Activated naive CD4-positive, alpha-beta T cell treated with anti-CD3 and anti-CD28 coated beads, Interleukin-2, amount 50 U/mL, for 72 hours (primary cell): ENCODE measurements at places on chromosomes 4 and X. TPM values are rescaled to one million over a fixed set of nuclear protein-coding genes. Genes with fewer than 3 reads are reported as not detected.

The XK gene
- 0.04 TPM for total RNA-seq

The GAGE12J gene
- total RNA-seq: not detected

The MAGEA4 gene
- not detected for total RNA-seq

The SATL1 gene
- not detected for total RNA-seq

The GPRASP1 gene
- total RNA-seq: 1.7 TPM

The ZDHHC9 gene
- 18.5 TPM for total RNA-seq

The GUCY1B1 gene
- total RNA-seq: 0.27 TPM

The PCDH10 gene
- total RNA-seq: not detected

The ARX gene
- not detected for total RNA-seq

The MSANTD1 gene
- total RNA-seq: 0.48 TPM

The ZBED1 gene
- 33.4 TPM for total RNA-seq

The ADGRG4 gene
- not detected for total RNA-seq

The DCHS2 gene
- total RNA-seq: not detected

The SLC10A4 gene
- not detected for total RNA-seq

The EDA gene
- 3.6 TPM for total RNA-seq

DNA sequence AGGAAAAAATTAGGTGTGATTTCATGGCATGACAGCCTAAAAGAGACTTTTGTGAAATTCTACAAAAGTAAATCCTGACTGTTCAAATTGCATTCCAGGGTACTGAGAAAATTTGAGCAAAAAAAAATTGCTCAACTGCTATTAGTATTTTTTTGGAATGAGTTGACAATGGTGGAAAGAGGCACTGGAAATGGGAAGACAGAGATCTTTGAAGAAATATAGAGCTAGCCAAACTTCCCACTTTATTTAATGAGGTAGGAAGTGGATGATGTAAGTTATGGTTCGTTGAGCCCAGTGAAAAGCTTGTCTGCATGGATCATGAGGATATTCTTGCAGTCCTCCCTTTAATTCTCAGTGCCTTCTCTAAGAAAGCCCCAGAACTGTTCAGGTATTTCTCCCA lies 183.8 kb downstream of the PTTG2 start:
- no peak for DNase-seq

DNA sequence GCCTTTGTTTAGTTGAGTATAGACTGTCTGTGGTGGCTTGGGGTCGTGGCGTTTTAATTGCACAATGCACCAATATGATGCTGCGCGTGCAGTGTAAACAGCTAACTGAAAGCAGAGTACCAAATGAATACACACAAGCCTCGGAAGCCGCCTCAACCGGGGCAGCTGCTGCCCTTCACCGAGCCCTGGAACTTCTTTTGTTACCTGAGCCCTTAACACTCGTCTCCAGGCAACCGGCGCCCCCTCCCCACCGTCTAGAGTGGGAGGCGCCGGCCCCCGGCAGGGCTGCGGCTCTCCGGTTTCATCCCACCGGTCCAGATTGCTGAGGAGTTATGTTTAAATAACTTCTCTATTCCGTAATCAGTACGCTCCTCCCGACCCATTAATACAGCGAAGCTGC lies 173.2 kb upstream of the TBL1X start:
- no peak for DNase-seq

DNA sequence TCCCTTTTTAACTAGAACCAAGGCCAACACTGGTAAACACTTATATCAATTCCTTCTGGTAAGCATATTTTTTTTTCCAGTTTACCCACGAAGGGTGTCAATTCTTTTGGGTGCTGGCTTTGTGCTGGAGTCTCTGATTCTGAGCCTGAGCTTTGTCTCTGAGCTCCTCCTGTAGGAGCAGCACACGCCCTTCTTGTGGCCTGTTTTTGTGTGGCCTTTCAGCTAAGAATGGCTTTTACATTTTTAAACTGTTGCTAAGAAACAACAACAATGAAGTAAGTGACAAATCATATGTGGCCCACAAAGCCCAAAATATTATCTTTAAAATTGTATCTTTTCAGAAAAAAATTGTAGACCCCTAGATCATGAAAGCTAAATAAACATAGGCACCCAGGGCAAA lies 98.0 kb upstream of the TBC1D9 start:
- no peak for DNase-seq

DNA sequence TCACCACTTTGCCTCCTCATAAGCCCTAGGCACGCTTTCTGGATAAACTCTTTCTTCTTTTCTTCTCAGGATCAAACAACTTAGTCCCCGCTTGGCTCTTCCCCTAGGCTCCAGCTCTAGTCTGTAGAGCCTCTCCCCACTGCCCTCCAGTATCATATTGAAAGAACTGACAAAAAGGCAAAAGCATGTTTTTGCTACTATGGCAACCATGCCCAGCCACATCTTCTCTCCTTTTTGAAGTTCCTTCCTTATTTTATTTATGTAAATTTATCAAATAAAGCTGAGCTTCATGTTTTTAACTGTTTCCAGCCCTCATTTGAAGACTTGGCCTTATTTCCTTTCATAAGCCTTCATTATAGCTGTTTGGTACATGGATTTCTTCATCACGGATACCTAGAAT lies 86.0 kb upstream of the LIMCH1 start:
- no peak for DNase-seq

DNA sequence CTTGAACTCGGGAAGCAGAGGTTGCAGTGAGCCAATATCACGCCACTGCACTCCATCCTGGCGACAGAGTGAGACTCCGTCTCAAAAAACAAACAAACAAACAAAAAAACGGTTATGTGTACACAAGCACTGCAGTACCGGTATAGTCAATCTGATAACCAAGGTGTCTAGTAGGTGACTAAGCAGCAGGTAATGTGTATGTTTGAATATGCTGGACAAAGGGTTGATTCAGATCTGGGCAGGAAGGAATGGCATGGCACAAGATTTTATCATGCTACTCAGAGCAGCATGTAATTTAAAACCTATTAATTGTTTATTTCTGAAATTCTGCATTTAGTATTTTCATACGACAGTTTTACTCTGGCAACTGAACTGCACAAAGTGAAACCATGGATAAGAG lies 41.7 kb downstream of the MAGEC1 start:
- DNase-seq: no peak

DNA sequence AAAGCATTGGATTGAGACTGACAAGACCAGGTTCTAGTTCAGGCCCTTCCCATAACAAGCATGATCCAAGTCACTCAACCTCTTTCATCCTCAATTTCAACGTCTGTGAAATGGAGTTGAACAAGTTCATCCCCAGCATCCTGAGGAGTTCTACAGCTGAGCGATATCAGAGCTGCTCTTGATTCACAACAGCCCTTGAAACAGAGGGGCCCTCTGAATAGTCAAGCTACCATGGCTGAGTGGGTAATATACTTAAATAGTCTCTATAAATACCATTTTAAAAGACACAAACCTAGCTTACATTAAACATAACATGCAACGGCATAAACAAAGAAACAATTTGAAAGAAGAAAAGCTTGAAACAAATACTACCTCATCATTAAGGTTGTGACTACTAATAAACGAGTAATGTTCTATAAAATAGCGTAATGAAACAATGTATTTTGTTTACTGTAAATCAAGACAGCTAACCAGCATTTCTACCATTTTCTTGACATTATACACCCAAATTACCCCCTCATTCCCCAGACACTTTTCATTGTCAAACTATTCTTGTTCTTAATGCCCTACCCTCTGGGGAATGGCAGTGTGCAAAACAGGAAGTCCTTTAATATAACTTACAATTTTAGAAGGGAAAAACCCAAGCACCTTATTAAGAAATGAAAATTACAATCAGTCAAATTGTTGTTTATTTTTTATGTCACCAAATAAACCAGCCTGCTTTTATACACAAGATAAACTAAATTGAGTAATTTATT lies 202.3 kb downstream of the PARM1 start:
- DNase-seq: no peak

GRCh38 chr4:146124023-146124680 lies 51.4 kb upstream of the LSM6 start:
- no peak for DNase-seq

DNA sequence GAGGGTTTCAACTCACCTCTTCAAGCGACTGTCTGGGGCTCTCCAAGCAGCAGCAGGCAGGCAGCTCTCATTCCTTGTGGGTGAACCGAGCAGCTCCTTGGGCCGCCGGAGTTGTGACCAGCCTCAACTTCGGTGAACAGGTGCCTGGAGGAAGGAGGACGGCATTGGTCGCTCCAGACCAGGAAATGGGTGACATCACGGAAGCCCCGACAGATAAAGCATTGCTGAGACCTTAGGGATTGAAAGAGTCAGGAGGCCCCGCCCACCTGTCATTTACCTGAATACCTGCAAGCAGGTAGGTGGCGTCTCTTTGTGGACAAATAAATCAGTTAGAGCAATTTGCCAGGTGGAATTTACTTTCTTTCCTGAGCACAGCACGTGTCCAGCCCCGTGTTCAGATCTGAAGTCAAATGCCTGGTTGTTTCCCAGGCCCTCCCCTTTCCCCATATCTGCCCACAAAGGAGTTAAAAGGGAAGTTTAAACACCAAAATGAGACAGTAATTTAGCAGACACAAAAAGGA lies at the start of gene LNX1:
Gene LNX1 (minus strand): TSS at position 115 of the 521 bp plus-strand sequence. CDS start 17,484 bp downstream, outside the sequence.
- DNase-seq: no peak

- no peak for DNase-seq
Observed at GRCh38 chr4:7666744-7667143, 232.0 kb upstream of the PSAPL1 start.

- no peak for DNase-seq
Observed at GRCh38 chrX:19070555-19070994, 51.7 kb downstream of the ADGRG2 start.

- DNase-seq: no peak
Observed at GRCh38 chr4:112315446-112315845, 18.3 kb downstream of the ALPK1 start.

- no peak for DNase-seq
Observed at GRCh38 chr4:68576272-68577125, at the start of gene UGT2B17. Gene UGT2B17 (minus strand): TSS chr4:68576322. CDS start chr4:68568484, 7,838 bp downstream.

DNA sequence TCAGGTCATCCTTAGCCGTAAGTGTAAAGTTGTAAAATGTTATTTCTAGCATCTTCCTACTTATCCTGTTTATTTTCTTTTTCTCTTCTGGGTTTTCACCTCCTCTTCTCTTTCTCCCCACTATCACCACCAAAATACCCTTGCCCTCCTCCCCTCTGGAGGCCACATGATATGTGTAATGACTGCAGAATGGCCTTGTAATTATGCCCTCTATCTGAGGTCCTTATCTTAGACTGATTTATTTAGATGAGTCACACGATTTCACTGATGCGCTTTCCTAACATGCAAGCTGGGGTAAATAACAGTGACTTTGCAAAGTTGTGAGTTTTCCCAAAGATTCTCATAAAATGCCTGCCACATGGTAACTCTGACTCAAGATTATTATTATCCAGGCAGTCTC lies 231.8 kb upstream of the GPRIN3 start:
- no peak for DNase-seq

GRCh38 chr4:69025191-69025998 lies 70.9 kb upstream of the UGT2B7 start:
- no peak for DNase-seq

GRCh38 chrX:122272011-122272410 lies 912.1 kb upstream of the GRIA3 start:
- DNase-seq: no peak

DNA sequence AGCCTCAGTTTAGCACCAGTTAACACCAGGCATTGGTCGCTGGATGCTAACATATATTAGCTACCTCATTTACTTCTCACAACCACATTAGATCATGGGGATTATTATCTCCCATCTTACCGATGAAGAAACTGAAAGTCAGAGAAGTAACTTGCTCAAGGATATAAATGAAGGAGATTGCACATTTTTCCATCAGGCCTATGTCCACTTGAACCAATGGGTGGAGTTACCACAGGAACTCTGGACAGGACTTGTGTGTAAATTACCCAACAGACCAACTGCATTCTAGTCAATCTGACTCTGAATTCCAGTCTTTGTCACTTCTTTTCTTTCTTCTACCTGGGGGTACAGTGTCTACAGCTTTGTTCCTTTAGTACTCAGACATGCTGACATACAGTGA lies 1.8 kb downstream of the LNX1 start:
- DNase-seq: no peak

DNA sequence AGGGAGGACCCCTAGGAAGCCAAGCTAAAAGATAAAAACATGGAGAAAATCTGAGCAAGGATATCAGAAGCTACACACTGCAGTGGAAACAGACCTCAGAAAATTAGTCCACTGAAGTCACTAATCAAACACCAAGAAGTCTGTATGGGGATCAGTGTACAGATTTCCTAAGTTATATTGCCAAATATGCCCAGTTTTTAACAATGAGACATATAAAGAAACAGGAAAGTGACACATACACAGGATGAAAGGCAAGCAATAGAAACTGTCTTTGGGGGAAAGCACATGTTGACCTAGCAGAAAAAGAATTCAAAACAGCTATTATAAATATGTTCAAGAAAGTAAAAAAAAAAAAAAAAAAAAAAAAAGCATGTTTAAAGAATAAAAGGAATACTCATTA lies 153.7 kb downstream of the PPP4R3C start:
- no peak for DNase-seq

- DNase-seq: no peak
Observed at GRCh38 chr4:6739920-6740319, 23.9 kb downstream of the BLOC1S4 start.

DNA sequence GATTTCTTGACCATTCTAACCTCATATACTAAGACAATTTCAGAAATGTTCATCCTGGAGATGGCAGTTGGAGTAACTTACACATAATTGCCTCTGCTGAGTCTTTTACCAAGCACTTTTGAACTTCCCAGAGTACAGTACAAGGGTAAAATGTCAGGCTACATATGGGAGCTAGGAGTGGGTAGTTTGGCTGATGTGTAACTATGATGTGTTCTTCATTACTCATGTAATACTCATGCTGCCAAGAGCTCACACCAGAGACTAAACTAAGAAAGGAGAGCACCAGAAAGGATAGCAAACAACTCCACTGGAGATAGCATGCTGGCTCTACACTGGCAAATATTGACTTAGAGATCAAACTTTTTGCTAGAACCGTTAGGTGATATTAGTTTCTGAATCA lies 194.0 kb downstream of the PDGFRA start:
- no peak for DNase-seq

- no peak for DNase-seq
Observed at GRCh38 chr4:83454686-83455085, 937 bp downstream of the HELQ start.

GRCh38 chr4:7103031-7103606 lies 35.3 kb upstream of the GRPEL1 start:
- peak; percentile 84 for DNase-seq

DNA sequence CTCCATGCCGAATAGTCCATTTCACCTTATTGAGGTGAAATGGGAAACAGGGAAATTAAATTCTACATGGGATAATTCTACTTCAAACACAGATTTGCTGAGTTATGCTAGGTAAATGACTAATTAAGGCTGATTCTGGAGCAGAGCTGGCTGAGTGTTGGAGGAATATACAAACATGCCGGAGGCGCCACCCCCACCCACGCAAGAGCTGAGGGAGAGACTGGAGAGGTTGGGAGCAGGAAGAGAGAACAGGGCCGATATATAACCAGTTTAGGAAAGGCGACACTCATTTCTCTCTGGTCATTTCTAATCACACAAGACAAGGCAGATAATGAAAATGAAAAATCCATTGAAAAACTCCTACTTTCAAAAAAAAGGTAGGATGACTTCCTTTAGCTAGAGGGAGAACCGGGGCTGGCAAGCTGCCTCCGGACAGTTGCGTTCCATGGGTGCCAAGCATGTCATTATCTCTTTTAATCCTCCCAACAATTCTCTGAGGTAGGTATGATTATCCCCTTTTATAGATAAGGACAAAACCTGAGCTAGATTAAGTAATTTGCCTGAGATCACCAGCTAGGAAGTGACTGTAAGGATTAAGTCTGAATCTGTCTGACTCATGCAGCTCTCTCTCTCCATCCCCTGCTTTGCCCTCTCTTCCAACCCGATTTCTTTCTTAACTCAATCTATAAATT lies 27.6 kb upstream of the CFAP299 start:
- DNase-seq: no peak

- DNase-seq: no peak
Observed at GRCh38 chr4:101037938-101038413, 309.4 kb downstream of the PPP3CA start.
